ENCODE measurements at places on chromosomes 16 and 17.

GRCh38 chr17:5045496-5045895, 10.3 kb upstream of the SLC52A1 start:
- DNase-seq: no peak

- peak; percentile 93 for DNase-seq
Observed at GRCh38 chr16:14486520-14487303, 143.3 kb downstream of the PARN start.

GRCh38 chr17:14417336-14417735, 116.5 kb downstream of the HS3ST3B1 start:
- no peak for DNase-seq

- peak; percentile 93 for DNase-seq
Observed at GRCh38 chr16:86563469-86564345, 2.9 kb upstream of the FOXC2 start.

- no peak for DNase-seq
Observed at GRCh38 chr16:17230932-17231581, 239.7 kb downstream of the XYLT1 start.

- DNase-seq: no peak
Observed at GRCh38 chr16:57128771-57129389, 36.5 kb downstream of the CPNE2 start.

DNA sequence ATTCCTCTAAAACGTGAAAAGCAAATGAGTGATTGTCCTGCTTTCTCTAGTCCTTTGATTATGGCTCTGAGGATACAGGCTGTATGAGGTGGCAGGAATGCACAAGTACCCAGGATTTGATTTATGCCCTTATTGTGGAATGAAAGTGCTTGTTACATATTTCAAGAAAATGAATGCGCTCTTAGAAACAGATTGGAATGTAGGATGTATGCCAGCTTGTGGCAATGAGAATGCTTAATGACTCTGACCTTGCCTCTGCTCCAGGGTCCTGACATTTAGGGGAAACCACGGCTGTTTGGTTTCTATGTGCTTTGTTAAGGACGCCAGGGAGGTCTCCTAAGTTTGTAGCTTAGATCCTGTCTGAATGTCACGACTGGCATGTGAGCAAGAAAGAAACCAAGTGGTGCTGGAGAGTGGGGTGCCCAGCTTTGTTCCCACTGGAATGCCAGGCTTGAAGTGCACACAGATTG, 22.0 kb downstream of the PRCD start:
- DNase-seq: peak; percentile 30

DNA sequence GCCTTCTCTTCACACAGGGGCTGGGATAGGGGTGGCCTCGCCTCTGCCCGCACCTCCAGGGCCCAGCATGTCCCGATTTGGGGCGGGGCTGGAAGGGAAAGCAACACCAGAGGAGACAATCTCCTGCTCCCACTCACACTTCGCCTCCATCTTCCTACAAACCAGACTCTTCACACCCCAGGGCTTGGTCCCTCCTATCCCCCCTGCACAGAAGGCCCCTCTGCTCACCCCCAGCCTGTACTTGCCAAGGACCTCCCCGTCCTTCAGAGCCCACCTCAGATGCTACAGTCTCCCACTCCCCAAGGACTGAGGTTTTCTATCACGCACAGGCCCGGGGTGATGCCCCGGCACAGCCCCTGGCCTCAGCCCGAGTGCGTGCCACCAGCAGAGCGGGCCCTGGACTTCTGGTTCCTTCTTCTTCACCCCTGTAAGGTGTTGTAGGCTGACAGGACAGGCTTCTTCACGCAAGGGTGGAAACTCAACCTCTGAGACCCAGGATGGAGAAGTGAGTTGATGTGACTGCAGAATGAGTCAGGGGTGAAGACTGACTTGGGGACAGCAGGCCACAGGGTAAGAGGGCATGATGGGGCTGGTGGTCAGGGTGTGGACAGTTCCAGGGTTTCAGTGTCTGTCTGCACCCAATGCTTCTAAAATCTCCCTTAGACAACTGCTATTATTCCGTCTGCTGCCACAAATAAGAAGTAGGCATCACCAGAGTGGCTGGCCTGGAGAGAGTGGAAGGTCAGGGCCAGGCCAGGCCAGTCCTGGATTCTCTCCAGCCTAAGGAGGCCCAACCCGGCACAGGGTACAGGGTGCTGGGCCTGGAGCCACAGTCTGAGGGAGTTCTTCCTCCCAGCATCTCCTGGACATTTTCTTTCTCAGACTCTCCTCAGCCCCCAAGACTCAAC, 2.5 kb downstream of the ITGAE start:
- peak; percentile 29 for DNase-seq

DNA sequence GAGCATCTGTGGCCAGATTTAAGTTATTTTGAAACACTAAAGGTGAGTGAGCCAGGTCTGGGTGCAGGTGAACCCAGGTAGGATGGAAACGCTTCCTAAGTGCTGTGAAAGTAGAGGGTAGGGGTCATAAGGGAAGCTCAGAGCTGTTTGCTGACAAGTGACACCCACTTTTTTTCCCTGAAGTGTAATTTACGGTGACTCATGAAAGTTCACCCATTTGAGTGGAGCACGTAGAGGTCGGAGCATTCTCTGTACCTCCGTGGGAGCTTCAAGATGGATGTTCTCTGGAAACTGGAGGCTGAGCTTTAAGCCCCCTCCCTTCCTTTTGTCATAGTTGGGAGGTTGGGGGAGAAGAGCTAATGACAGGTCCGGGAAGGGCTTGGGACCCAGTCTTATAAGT, 44.3 kb downstream of the MPRIP start:
- no peak for DNase-seq

Measured in cardiac fibroblast (primary cell).